ENCODE measurements at places on chromosomes 7 and 10. TPM values are rescaled to one million over a fixed set of nuclear protein-coding genes. Genes with fewer than 3 reads are reported as not detected.

Gene FOXP2
- total RNA-seq = 7.6 TPM

Gene TCERG1L
- not detected for total RNA-seq

Gene FOXK1
- 21.2 TPM for total RNA-seq

Gene DIP2C
- 13.4 TPM for total RNA-seq

Gene HPSE2
- total RNA-seq = not detected

Gene SNX10
- total RNA-seq = 3.3 TPM

Gene ADAMTS14
- not detected for total RNA-seq

Gene GARIN1A
- total RNA-seq = under 0.01 TPM

Gene CALML3
- not detected for total RNA-seq

Gene CFAP69
- total RNA-seq = 0.63 TPM

Gene HNRNPF
- 193 TPM for total RNA-seq

Gene DOCK4
- total RNA-seq = 63.8 TPM
